ENCODE measurements at places on chromosomes 3 and 15. TPM values are rescaled to one million over a fixed set of nuclear protein-coding genes. Genes with fewer than 3 reads are reported as not detected.

DNA sequence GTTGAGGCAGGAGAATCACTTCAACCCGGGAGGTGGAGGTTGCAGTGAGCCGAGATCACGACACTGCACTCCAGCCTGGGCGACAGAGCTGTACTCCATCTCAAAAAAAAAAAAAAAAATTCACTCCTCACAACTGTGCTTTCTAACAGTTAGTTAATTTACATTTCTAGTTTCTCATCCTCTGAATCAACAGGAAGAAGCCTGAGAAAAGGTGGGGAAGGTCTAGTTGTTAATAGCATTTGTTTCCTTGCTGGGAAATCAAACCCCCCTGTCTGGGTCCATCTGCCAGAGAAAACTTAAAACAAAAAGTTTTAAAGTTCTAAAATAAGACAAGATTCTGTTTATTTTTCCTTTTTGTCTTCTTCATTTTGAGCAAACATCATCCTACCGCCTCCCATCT, 62.3 kb downstream of the TMEM39A start:
- no peak for DNase-seq

DNA sequence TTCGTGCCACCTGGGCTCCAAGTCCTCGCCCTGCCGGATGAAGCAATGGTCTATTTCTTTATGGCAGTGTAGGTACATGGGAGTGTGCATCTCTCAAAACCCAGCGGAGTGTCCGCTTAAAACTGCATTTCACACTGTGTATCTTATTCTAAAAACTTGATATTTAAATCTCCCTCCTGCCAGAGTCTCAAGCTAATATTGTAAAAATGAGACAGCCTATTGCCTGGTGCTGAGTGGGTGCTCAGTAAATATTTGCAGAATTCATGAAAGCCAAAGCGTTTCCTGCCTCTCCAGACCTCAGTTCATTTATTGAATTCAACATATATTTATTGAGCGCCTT, 330 bp upstream of the TBC1D2B start:
- DNase-seq: no peak

DNA sequence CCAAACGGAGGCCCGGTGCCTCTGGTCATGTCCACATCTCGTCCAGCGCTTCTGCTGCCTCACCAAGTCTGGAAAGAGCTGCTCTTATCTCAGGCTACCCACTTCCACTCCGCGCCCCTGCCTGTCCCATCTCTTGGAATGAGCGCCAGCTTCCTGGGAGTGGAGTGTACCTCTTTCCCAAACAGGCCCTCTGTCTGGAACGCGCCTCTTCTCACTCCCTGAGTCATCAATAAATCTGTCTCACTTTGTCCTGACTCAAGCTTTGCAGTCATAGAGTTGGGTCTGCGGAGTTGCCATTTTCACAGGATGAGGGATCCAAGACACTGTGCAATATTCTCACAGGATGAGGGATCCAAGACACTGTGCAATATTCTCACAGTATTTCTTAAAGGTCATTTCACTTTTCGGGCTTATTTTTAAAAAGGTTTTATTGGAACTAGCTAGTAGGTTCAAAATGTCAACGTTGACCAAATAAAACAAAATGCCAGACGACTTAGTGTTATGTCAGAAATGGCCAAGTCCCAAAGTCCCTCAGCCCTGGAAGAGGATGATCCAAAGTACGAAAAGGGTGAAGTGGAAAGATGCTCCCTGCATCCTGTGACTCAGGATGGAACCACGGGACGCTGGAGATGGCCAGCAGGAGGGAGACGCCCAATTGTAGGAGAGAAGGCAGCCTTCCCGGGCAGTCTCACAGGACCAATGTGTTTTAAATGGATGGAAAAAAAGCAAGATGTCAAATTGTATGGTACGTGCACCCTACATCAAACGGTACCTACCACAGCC, 81.1 kb downstream of the CHSY1 start:
- no peak for DNase-seq

GRCh38 chr3:32818229-32818969, 602 bp downstream of the TRIM71 start:
- DNase-seq: no peak

DNA sequence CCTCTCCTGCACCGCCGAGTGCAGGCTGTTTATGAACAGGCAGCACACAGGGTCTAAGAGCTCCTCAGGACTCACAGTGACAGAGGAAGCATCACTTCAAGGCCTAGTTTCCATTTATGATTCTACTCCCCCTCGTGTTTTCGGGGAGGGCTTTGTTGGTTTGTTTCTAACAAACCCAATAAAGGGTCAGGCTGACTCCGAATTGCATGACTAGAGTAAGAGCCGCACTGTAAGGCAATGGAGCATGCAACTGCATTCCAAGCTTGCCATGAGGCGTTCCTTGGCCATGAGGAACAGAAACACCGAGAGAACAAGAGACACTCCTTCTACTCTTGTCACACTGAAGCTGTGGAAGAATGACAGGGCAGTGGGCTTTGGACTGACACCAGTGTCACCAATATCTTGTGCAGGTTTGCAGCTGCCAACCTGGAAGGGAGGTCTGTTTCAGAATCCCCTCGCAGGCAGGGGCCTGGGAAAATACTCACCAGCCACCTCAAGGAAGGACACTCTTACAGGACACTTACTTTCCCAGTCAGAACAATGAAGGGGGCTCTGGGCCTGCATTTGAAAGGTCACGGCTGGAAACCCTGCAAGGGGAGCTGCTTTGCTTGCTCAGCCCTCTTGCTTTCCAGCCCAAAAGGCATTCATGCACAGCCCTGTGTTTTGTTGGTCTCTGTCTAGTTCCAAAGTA, 96.8 kb downstream of the ADAMTS17 start:
- no peak for DNase-seq

DNA sequence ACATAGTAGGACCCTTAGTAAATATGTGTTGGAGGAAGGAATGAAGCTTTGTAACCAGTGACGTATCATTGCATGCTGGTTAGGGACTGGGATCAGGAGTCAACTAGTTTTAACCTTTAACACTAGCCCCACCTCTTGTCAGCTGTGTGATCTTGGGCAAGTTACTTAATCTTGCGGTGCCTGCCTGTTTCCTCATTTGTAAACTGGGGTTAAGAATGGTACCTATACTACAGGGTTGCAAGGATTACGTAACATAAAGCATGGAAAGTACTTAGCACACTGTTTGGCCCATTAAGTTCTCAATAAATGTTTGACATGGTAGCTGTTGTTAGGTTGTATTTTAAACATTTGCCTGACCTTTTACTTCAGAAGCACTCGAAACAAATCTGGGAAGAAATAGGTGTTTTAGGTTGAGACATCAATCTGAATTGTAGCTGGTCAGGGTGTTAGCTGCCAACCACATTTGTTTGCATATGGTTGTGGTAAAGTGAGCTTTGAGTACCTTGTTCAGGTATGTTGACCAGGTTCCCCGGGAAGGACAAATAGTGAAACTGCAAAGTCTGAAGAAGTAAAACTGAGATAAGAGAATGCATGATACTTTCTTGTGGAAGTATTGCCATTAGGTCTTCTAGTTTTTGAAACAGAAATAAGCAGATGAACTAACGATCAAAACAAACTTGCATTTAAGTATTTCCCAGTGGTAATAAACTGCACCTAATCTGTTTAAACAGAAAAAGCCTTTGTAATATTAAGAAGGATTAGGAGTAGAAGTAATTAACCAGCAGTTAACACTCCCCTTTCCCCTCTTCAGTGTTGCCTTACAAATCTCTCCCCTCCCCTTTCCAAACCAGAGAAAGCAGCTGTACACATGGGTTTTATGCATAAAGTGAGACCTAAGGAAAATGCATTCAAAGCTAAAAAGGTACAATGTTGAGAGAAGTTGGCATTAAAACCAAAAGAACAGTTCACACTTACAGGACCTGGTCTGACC, 25.8 kb upstream of the SCAANT1 start:
- DNase-seq: no peak

- no peak for DNase-seq
Observed at GRCh38 chr3:33911525-33912322, 113.3 kb downstream of the PDCD6IP start.

GRCh38 chr3:2098398-2099027, at the start of gene CNTN4:
TSS of gene CNTN4 (plus strand) at chr3:2098866.
- DNase-seq: no peak

DNA sequence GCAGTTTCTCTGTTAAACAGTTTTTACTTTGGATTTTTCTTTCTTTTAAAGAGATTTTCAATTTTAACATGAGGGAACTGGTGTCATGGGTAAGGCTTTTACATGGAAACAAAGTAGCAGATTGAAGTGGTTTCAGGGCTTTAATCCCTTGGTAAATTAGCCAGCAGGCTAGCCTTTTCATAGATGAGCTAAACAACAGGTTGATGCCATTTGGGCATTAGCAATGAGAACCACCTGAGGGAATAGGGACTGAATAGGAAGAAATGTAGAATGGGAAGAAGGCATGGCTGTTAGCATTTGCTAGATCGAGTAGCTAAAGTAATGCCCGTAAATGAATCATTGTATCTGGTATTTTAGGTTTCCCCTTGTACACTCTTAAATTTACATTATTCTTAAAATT, 165.5 kb upstream of the MLF1 start:
- no peak for DNase-seq

DNA sequence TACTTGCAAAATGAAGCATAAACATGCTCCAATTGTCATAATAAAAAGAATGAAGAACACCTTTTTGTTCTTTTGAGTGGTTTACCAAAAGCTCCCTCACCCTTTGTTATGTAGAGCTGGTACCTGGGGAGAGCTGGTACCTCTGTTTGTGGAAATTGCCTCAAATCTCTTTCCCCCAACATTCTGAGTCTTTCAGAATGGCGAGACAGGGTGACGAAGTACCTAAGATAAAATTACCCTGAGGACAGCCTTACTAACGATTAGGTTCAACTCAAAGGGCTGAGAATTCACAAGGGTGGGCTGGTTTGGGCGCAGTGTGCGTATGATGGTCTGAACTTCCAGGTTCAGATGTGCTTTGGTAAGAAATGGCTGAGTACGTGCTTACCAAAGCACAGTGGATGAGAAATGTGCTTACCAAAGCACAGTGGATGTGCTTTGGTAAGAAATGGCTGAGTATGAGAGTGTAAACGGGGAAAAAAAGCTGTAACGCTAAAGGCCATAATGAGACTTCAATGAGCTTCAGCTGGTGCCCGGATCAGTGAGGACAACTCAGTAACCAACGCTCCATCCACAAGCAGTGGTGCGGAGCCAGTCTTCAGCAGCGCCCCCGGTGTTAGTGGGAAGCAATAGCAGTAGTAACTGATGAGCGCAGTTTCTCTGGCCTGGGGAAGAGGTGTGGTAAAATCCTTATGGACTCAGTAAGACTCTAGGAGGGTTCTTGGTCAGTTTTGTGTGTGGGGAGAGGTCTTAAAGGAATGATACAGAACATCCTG, 72.3 kb upstream of the LRIG1 start:
- DNase-seq: no peak

DNA sequence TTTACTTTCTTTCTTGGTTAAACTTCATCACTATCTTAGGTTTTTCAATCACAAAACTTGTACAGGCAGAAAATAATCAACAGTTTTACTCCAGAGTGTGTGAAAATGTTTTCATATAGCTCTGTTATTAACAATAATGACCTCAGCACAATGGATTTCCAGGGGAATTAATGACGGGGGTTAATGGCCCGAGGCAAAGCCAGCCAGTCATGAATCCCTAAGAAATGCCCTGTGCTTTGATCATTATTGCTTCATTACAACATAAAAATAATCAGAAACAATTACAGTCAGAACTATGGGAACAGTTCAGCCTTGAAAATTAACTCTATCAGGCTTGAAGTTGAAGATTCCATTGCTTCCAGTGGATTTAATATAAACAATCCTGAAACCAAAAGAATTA, 875.4 kb downstream of the ROBO2 start:
- no peak for DNase-seq

DNA sequence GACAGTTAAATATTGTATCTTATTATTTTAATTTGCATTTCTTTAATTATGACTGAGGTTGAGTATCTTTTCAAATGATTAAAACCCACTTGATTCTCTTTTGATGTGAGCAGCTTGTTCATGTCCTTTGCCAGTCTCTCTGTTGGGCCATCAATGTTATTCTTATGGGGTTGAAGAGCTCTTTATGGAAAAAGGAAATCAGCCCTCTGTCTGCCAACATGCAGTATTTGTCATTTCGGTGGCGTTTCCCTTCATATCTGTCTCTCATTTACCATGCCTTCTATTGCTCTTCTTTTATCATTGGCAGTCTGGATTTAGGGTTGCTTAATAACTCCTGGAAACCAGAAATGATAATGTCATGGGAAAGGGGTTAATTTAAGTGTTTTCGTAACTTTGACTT, 340.7 kb upstream of the DNAJC19 start:
- DNase-seq: no peak

GRCh38 chr3:79314962-79315361, 452.8 kb downstream of the ROBO1 start:
- no peak for DNase-seq

DNA sequence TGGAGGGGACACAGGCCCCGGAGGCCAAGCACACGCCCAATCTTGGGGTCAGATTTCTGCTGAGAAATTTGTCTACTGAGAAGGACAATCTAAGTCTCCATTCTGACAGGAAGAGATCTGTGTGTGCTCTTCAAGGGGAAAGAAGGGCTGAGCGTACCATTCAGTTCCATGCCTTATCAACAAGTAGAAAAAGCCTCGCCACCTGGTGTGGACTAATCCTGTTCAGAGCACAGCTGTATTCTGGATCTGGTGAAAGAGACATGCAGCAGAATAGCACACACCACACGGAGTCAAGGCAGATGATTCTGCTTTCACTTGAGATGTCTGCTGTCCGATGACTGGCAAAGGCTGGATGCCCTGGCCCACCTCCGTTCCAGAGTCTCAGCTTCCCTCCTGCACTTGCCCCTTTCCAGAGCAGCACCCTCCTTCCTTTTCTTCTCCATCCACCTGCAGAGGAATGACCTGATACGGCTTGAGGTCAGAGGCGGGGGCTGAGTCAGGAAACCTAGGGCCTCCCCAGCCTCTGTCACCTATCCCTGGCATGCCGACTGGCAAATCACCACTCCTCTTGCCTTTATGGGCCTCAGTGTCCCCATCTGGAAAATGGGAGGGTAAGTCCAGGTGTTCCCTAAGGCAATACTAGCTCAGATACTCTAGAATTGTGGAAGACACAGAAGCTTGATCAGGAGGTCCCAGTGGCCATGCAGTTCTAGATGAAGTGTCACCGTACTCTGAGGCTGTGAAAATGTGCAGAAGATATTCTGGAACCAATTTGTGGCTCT, 36.9 kb upstream of the CTSH start:
- DNase-seq: no peak

Gene CACNA2D2
- total RNA-seq: 0.62 TPM

Gene CNTN6
- not detected for total RNA-seq

Gene CEP19
- total RNA-seq: 5.3 TPM

Gene CCR8
- 1.9 TPM for total RNA-seq

Gene XYLB
- 7.0 TPM for total RNA-seq

Gene BSN
- total RNA-seq: 0.06 TPM

Gene PARP6
- total RNA-seq: 62.9 TPM

Gene FOXP1
- 131 TPM for total RNA-seq

Gene TRH
- not detected for total RNA-seq

Gene IMPG2
- total RNA-seq: 0.37 TPM

Gene SLC9C1
- total RNA-seq: not detected

Data from activated CD4-positive, alpha-beta T cell treated with anti-CD3 and anti-CD28 coated beads, Interleukin-2, amount 10 ng/mL, durations not matched to agents 7 days and 5 days (primary cell).